Fibroblast of skin of left quadriceps (primary cell): ENCODE measurements at places on chromosomes 6 and 20.

GRCh38 chr6:50925548-50925947, 106.9 kb downstream of the TFAP2B start:
- DNase-seq: no peak

DNA sequence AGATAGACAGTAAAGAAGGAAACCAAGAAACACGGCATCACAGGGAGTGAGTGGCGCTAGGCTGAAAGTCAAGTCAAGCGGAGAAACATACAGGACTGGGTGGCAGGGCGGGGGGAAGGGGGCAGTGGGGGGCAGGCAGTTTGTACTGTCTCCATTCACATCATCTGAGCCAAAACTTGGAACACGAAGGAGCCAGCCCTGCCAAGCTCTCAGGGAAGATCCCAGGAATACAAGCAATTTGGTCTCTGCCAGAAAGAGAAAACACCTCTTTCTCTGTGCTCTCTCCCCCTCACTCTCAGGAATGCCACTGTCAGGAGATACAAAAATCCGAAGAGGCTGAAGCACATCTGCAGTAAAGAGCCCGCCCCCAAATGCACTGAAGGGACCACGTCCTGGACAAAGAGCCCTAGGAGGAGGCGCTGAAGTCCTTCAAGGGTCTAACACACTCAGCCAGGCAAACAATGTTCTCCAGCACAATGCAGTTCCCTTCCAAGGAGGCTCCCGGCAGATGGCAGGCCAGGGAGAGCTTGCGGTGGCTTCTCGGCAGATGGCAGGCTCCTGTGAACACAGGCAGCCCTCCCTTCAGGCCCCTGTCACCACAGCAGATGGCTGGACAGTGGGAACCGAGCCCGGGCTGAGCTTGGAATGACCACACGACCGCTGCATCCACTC, 90.0 kb downstream of the ATP9A start:
- no peak for DNase-seq

- peak; percentile 28 for DNase-seq
These were observed at the start of gene HLA-B for GRCh38 chr6:31356946-31357466. HLA-B (minus strand) TSS chr6:31357179; CDS start chr6:31357158, 21 bp downstream.

DNA sequence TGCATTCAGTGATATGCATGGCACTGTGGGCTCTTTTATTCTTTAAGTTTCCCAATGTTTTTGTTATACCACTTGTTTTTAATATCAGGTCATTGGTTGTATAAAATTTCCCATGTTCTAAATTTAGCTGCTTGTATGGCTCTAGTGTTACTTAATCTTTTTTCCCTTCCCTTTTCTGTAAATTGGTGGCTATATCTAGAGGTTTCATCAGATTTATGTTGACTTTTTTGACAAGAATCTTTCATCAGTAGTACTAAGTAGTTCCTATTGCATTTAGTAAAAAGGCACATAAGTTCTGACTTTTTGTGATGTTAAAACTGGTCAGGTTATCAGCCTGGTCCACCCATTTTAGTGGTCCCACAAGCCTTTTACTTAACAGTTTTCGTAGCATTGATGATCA, 51.1 kb downstream of the MMS22L start:
- no peak for DNase-seq

- no peak for DNase-seq
These were observed 33.9 kb upstream of the MTHFD1L start for GRCh38 chr6:150831577-150831976.

DNA sequence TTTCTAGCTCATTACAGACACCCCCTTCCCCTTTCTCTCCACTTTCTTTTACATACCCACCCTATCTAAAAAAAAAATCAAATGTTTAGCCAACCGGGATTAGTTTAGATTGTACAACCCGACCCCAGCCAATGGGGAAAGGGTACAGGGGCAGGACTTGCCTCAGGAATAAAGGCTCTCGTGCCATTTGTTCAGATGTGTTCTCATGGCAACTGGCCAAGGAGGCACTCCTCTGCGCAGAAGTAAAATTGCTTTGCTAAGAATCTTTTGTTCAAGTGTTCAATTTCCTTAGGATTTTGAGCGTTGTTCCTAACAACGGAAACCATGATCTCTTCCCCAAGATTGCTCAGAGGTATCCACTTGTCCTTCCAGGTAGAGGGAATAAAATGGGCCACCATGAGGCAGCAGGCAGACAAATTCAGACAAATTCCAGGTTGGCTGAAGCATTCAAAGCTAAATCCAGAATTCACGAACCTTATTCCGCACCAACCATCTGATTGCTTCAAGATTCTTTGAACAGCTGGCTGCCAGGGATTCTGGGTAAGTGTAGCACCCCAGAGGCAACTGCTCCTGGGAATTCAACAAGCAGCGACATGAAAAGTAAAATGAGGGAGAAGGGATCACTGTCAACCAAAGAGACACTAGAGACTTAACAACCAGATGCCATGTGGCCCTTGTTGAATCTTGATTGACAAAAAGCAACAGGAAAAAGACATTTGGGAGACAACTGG, 431.8 kb downstream of the PREX1 start:
- no peak for DNase-seq

- peak; percentile 35 for DNase-seq
These were observed 61.6 kb downstream of the RAB44 start for GRCh38 chr6:36759148-36759759.

GRCh38 chr20:25076731-25077609, 5.0 kb downstream of the VSX1 start:
- DNase-seq: no peak

DNA sequence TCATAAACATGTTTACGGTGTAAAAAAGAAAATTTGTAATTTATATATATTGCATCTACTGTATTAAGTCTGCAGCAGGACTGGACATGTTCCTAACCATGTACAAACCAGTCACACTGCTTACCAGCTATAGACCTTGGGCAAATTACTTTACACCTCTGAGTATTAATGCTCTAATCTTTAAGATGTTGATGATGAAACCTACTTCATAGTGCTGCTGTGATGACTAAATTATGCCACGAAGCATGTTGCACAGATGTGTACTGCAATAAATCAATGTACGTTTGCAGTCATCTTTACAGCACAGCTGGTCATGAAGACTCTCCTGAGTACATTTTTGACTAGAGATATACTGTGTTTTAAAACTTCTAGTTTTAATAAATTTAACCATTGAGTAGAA, 42.6 kb downstream of the PRKN start:
- DNase-seq: no peak

- no peak for DNase-seq
These were observed 50.2 kb downstream of the IYD start for GRCh38 chr6:150418827-150419594.

DNA sequence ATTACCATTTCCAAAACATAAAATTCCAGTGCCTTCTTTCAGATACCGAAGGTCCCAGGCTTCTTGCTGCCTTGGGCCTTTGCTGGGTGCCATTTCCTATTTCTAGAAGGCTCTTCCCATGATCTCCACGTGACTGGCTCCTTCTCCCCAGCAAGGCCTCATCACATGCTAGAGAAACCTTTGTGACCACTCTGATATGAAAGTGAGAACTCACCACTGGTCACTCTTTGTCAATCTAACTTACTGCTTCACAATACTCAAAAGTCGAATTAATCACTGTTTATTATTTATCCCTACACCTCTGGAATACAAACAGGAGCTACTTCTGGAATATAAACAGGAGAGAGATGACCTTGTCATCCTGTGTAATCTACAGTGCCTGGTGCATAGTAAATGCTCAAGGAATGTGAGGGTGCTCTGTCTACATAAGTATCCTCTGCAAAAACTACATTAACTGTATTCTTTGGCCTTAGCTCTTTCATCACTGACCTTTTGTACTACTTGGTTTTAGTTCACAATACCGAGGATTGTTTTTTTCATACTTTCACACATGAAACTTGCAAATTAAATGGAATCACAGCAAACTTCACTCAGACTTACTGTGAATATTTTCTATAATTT, 1.6 kb downstream of the STX7 start:
- DNase-seq: no peak

- DNase-seq: no peak
These were observed 32.4 kb downstream of the REV3L start for GRCh38 chr6:111450636-111451035.

DNA sequence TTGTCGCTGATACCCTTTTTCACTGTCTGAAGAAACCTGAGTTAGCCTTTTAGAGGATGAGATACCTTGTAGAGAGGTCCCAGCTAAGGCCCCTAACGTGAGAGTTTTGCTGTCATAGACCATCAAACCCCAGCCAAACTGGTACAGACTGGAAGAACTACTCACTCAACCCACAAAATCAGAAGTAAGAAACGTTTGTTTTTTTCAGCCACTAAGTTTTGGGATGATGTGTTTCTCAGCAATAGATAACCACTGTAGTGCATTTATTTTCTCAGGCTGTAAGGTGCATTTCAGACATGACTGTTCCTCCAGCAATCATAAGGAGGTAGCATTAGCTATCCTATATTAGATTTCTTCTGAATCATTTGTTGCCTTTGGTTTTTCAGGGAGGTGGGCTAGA, 407.3 kb upstream of the FLRT3 start:
- DNase-seq: no peak

DNA sequence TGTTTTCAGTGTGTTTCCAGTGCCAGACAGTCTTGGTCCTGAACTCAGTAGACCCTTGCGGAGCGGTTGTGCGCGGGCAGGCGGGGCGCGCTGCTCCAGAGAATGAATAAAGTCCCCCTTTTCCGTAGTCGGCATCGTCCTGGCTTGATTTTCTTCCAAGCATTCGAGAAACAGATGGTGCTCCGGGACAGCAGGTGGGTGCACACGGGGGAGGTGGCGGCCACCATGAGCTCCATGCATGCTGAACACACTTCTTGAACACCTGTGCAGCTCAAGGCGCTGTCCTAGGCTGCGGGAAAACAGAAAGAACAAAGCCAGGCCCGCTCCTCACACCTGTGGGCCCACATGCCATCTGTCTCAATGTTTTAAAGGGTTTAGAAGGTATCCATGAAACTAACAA, 125.2 kb downstream of the TAF4 start:
- no peak for DNase-seq

DNA sequence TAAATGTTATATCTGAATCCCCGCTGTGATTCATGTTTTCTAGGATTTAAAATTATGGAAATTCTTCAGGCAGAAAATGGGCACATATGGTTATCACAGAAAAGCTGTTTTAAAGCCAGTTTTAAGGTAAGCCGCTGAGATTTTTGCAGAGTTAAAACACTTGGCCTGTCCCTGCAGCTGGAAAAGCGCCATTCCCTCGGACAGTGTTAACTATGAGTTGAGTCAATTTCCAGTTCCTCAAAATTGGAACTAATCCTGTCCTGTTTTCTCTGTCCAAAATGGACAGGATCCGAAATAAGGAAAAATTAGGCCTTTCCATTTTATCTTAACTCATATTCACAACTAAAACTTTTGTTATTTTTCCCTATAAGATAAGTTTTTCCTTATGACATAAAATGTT, 225.2 kb downstream of the SAMD5 start:
- no peak for DNase-seq

DNA sequence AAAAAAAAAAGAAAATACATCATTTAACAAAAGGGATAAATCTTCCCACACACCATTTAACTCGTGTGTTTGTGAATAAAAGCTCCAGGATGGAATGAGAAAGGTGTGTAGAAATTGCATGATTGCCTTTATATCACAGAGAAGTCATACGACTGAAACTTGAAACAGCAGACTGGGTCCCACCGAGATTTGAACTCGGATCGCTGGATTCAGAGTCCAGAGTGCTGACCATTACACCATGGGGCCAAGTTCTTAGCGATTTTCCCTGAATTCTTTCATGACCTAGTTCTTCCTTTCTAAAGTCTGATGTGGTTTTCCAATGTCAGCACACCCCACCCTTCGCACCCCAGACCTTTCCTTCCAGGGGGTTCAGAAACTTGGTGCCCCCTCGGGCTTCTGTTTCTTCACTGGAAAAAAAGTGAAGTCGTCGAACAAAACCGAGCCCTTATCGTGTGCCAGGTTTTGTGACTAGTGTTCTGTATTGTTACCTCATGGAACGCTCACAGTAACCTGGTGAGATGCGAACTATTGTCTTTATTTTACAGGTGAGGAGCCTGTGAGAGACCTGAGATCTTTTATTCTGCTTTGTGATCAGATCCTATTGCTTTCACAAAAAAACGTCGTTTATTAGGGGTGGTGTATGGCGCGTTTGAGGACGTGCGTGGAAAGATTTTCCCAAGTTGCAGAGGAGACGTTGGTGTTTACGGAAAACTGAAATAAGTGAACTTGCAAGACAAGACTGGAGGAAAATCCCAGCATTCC, 120.8 kb downstream of the OR2B2 start:
- peak; percentile 53 for DNase-seq

GRCh38 chr6:161242113-161242512, 31.7 kb downstream of the AGPAT4 start:
- no peak for DNase-seq

DNA sequence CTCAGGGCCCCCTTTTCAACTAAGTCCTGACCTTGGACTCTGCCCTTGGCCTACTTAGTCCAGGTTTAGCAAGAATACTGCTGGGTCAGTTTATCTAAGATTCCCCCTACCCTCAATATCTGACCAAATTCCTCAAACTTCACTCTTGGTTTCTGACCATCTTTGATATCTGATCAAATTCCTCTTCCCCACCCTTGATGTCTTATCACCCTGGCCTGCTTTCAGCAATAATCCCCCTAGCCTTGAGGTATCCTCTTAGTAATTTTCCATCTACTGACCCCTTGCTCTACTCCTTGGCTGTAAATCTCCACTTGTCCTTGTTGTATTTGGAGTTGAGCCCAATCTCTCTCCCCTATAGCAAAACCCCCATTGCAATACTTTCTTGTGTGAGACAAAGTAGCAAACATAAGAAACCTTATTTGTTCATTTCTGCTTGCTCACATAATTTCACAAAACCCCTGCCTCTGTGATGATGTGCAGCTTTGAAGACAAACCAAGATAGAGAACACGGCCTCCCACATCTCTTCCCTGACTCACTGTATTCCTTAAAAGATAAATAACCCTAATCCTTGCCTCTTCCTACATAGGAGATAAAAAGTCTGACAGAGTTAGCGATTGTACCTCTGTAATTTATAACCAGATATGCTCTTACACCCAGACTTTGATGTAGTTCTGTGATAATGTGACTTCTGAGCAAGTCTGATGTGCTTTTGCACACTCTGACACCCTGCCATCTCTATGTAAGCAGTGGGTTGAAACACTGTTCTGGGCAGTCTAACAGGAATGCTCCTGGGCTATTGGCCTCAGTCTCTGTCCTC, 13.8 kb upstream of the IYD start:
- DNase-seq: no peak

GRCh38 chr20:5072756-5073659, 46.8 kb downstream of the PCNA start:
- DNase-seq: no peak

- DNase-seq: no peak
These were observed 68.7 kb downstream of the SYCP2 start for GRCh38 chr20:59864726-59865125.

- DNase-seq: no peak
These were observed 27.8 kb upstream of the ERVFRD-1 start for GRCh38 chr6:11139051-11139960.

GRCh38 chr20:62553136-62553837, 77.5 kb upstream of the GATA5 start:
- DNase-seq: no peak
